ENCODE measurements at places on chromosomes 12 and 14. TPM values are rescaled to one million over a fixed set of nuclear protein-coding genes. Genes with fewer than 3 reads are reported as not detected.

The OTX2 gene
- not detected for total RNA-seq

The ART4 gene
- total RNA-seq, result 3.5 TPM

The KRT3 gene
- not detected for total RNA-seq

The CPM gene
- 7.9 TPM for total RNA-seq

The TAS2R31 gene
- total RNA-seq, result 3.9 TPM

The RD3L gene
- not detected for total RNA-seq

The TMTC2 gene
- total RNA-seq, result 2.9 TPM

The KICS2 gene
- 3.7 TPM for total RNA-seq

All from aortic smooth muscle cell (primary cell).